ENCODE measurements at places on chromosomes 7 and 10.

- DNase-seq, result no peak
Measured at GRCh38 chr7:105618016-105618296, 36.7 kb upstream of the EFCAB10 start.

GRCh38 chr7:41969561-41970105 lies 266.7 kb upstream of the INHBA start:
- no peak for DNase-seq

GRCh38 chr7:149220534-149220933 lies 18.9 kb upstream of the ZNF212 start:
- DNase-seq, result no peak

DNA sequence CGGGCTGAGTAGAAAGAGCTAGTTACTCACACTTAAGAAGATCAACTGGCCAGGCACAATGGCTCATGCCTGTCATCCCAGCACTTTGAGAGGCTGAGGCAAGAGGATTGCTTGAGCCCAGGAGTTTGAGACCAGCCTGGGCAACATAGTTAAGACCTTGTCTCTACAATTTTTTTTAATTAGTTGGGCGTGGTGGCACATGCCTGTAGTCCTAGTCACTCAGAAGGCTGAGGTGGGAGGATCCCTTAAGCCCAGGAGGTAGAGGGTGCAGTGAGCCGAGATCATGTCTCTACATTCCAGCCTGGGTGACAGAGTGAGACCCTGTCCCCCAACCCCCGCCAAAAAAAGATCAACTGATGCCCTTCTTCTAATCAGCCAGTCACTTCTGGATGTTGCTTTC lies 74.6 kb upstream of the ATP6V0A4 start:
- DNase-seq, result no peak

DNA sequence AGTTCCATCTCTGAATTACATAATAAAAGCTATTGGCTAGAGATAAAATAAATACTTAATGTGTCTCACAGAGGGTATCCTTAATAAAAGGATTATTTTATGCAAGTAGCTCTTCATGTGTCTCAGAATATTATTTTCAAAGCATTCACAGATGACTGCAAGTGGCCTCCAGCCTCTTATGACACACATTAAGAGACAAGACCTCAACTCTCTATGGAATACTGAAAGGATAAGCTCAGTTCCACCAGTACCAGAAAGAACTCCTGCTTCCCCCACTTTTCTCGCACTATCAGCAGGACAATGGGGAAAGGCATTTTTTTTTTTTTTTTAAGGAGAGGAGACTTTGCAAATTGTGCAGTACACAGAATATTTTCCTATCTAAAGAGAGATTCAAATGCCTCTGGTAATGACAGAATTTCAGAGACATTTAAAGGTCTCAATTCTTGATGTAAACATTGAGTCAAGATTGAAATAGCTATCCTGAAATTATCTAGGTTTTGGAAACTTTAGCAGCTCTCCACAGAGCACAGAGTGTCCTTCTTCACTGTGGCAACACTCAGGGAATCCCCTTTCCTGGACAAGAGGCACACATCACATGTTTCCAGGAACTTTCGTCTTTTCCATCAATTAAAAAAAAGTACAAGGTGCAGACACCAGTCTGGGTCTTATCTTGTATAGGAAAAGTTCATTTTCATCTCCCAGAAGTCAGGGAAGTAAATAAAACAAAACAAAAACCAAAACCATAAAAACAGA lies 122.0 kb upstream of the ANK3 start:
- no peak for DNase-seq

DNA sequence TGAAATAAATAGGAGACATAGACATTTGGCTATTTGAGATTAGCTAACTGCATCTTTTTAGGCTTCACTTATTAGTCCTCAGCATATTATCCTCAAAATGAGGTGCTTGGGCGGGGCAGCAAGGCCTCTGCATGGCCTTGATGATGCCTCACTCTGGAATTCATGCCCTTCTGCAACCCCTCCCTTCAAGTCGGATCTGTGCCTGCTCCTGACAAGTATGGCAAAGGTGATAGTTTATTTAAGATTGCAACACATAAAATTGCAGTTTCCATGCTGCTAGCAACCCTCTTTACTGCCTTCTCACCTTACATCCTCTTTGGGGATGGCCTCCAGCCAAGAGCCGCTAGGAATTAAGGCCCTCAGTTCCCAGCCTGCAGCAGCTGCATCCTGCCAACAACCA lies 241.3 kb upstream of the ADARB2 start:
- no peak for DNase-seq

GRCh38 chr7:121334875-121335648 lies 6.3 kb downstream of the WNT16 start:
- no peak for DNase-seq

All from stimulated activated CD8-positive, alpha-beta memory T cell treated with anti-CD3 and anti-CD28 coated beads, Interleukin-4, amount 100 ng/mL, for 4 hours (primary cell).